ENCODE measurements at places on chromosomes 1 and 21.

GRCh38 chr1:247386687-247387086 lies 29.3 kb upstream of the NLRP3 start:
- no peak for DNase-seq

GRCh38 chr1:73556270-73556669 lies 641.7 kb downstream of the LRRIQ3 start:
- DNase-seq = no peak

GRCh38 chr1:44822981-44823451 lies 14.7 kb downstream of the BTBD19 start:
- no peak for DNase-seq

- no peak for DNase-seq
Observed at GRCh38 chr1:21763236-21763635, 19.7 kb downstream of the USP48 start.

- no peak for DNase-seq
Observed at GRCh38 chr21:36555199-36555800, 75.4 kb upstream of the CLDN14 start.

GRCh38 chr1:47208374-47208850 lies 18.6 kb upstream of the PDZK1IP1 start:
- no peak for DNase-seq

GRCh38 chr1:53091841-53092645 lies 30.0 kb downstream of the PODN start:
- DNase-seq = no peak

GRCh38 chr1:84280912-84281311 lies 20.6 kb upstream of the SAMD13 start:
- no peak for DNase-seq

DNA sequence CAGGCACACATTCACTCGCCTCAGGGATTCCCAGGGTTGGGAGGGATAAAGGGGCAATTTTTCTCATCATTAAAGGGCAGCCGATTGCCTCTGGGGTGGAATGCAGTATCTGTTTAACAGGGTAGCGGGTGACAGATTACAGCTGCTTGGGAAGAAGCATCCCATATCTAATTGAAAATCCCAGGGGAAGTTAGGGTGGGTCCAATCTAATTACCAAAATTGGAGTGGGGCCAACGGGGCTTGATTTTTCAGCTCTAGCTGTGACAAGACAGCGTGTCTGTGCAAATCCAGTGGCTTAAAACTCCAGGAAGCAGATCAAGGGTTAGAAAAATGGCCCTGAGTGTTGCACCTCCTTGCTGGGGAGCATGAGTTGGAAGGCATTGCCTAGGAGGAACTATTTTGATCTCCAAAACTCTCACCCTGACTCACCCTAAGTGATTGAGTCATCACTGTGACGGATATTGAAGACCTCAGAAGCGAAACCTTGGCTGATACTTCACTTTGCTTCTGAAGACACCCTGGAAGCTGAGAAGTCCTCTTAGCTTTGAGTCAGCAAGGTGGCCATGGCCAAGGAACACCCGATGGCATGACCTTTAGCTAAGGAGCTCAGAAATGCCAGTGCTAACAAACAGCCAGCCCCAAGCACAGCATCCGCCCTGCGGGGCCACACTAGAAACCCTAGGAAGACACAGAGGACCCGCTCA lies 46.0 kb downstream of the GRHL3 start:
- DNase-seq = no peak

DNA sequence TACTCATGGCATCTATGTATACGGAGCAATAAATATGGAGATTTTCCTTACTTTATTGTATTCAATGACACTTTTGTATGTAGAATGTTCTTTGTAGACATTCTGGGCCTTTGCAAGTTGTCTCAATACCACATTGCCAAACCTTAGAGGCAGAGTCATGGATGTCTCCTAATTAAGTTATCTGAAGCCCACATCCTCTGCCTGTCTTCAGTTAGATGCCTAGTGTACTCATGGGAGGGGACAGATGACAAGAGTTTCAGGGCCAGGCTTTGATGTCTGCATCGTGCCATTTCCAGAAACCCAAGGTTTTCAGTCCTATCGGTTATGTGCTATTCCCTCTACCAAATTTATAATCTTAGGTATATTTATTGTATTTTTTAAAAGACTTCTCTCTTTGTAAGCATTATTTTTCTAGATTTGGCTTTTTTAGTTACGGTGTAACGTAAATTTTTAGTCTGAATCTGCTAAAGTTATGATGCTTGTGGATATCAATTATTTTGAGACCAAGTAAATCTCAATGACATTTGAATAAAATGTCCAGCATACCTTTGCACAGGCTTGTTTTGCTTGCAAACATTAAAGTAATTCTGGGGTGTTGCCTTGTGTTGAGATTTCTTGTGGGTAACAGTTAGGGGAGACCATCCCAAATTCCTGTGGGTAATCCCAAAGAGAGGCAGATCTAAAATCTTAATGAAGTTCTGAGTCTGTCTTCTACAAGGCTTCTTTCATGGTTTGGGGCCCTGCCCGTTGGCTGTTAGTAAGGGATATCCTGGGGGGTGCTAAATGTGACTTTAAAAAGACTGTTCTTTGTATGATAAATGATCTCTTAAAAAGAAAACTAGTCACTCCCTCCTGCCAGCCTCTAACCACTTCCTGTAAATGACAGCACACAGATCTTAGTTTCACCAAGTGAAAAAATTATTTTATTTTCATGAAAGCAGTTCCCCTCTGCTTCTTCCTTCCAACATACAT lies 8.0 kb upstream of the MACF1 start:
- DNase-seq = no peak

- DNase-seq = no peak
Observed at GRCh38 chr21:31665397-31665796, 5.9 kb downstream of the SOD1 start.

DNA sequence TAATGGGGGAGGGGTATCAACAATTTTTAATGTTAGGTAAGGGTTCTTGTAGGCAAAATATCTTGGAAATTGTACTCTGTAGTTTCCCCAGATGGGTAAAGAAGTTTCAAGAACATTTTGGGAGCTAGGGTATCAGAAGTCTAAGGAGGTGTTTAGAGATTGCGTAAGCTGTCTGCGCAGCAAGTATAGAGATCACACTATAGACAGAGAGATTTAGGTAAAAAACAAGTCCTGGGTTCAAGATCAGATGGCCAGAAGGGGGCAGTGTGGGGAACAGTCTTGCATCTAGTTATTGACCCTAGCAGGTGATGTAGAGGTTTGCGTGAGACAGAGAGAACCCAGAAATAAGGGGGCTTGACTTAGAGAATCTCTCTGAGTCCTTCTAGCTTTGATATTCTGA lies 80.8 kb downstream of the S1PR1 start:
- no peak for DNase-seq

DNA sequence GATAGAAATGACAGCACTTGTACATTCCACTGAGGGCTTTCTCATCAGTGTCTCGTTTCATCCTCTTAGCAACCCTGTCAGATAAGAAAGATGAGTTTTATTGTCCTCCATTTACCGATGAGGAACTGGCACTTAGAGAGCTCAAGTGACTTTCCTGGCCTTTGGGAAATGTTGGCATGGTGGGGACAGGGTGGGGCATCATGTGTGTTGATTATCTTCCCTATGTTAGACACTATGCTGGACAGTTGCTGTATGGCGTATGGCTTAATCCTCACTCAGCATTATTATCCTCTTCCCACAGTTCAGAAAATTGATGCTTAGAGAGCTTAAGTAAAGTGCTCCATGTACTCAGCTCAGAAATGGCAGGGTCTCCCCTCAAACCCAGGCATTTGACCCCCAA lies 163.2 kb downstream of the CAMTA1 start:
- DNase-seq = no peak

DNA sequence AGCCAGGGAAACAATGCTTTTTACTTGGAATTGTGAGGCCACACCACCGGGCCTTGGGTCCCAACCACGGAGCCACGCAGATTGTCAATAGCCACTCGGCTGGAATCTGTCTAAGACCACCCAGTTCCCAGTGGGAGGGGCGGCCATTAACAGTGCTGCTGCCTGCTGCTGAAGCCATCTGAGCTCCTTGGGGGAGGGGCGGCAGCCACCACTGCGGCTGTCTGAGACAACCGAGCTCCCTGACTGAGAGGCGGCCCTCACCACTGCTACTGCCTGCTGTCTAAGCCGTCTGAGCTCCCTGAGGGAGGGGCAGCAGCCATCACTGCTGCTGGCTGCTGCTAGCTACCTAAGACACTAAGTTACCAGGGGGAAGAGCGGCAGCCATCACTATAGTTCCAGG lies 64.3 kb downstream of the DMRTA2 start:
- DNase-seq = no peak

DNA sequence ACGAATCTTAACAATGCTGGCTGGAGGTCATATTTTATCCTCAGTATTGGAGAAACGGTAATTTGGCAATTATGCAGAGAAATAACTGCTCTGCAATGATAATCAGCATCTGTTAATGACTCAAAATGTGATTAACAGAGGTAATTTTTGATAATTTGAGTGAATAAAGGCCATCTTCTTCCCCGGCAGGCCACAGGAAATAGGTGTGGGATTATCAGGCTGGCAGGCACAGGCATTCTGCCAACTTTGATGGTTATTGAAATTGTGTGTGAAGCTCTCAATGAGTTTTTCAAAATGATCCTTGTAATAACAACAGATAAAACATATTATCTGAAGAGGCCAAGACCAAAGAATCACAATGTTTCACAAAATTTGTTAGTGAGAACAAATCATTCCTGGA lies 309.0 kb downstream of the PTGER3 start:
- DNase-seq = no peak

GRCh38 chr1:107683683-107684082 lies 281.3 kb downstream of the VAV3 start:
- peak; percentile 50 for DNase-seq

DNA sequence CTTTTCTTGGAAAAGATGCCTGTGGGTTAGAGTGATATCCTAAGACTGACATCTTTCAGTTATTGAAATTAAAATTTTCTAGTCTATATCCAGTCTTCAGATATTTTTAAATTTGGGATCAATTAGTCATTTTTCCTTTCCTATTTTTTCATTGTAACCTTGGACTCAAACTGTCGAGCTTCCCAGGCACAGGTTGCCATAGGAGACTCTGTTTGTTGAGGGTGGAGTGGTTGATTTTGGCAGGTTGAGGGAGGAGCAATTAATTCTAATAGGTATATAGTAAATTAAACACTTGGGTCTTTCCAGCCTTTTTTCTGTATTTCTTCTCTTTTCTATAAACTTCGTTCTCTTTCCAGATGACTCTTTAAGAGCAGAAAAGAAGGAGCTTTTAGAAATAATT lies 326.8 kb downstream of the ASTN1 start:
- DNase-seq = no peak
